ENCODE measurements at places on chromosomes 6 and 20.

- no peak for DNase-seq
Measured at GRCh38 chr6:140768133-140768532, 1364.6 kb upstream of the GJE1 start.

DNA sequence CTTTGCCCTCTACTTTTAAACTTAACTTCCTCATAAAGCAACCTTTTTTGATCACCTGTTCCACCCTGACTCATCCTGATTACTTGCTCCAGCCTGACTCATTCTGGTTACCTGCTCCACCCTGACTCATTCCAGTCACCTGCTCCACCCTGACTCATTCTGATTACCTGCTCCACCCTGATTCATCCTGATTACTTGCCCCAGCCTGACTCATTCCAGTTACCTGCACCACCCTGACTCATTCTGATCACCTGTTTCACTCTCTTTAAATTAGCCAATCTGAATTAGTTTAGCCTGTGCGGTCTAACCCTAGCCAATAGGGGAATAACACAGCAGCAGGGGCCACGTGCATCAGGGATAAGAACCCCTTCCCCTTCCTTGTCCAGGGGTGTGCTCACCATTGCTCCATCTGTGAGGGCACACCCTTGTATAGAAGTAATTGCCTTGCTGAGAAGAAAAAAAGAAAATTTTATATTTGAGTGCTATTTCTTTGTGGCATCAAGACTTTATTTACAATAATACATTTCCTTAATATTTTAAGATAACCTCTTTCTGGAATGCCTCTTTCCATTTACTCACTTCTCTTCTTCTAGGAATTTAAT is 17.9 kb downstream of the HLA-G start:
- peak; percentile 52 for DNase-seq

DNA sequence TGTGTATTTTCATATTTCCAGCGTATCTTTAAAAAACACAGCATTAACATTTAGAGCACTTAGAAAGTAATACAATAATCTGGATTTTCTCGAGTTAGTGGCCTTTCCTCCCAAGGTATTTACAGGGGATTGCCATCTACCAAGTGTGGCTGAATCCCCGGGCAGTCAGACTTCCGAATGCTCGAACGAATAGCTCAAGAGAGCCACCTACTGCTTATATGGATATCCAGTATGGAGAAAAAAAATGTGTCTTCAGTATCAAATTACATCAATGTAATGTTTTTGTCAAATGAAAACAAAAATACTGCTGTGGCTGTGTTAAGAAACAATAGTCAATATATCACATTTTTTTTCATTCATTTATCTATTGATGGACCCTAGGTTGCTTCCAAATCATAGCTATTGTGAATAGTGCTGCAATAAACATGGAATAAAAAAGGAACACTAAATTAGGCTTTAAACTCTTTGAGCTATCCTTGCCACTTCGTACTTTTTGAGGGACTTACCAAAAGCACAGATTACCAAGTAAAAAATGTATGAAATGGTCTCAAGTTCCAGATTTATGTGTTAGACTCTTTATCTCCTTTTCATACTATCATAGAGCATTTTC is 654.5 kb upstream of the PTCHD4 start:
- no peak for DNase-seq

DNA sequence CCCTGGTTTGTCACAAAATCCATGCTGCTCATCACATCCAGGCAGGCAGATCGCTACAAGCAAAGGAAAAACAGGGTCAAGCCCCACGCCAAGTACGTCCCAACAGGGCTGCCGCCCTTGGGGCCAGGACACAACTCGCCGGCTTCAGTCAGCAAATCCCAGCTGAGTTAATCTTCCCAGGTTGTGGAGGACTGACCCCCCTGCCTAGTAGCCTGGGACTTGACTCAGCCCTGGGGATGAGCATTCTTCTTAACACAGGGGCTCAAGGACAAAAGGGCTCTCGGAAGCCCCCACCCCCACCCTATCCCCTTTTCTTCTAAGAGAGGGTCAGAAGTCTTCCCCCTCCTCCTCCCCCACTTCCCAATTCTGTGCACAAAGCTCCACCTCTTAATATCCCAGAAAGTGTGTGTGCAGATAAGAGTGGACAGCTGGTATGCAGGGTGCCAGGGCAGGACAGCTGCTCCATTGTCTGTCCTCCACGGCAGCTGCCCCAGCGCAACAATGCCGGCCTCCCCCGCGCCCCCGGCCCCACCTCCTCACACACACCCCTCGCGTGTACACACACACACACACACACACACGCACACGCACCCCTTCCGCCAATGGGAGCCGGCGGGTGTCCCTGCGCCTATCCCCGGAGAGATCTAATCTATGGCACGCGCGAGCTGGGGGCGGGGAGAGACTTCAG is 4.5 kb downstream of the DLL1 start:
- DNase-seq, result no peak

DNA sequence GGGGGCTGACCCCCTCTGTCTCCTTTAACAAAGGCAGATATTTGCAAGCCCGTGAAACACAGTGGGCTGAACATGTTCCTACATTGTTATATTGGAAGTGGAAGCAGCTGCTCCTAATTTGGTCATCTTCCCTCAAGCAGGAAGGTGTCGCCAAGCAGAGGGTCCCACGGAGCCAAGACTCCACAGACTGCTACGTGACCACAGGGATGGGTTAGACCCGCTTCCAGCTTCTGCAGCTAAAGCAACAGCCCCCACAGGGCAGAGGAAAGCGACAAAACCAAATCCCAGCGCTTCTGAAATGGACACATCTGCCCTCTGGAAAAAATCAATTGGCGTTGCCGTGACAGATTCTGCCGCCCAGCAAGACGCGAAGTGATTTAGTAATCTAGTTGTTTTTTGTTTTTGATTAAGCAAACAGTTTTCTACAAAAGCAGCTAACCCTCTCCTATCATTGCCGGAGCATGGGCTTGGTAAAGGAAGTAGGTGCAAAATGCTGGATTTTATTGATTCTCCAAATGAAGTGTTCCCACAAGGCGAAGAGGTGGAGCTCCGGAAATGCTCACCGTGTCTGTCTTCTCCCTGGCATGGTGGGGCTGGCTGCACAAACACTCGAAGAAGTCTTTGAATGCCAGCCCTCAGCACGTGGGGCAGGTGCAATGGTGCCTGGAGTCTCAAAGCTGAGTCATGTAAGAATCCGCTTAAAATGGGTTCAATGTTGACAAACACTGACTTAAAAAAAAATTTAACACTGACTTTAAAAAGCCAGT is 79.4 kb upstream of the FRMD1 start:
- DNase-seq, result no peak

GRCh38 chr20:37523012-37523391 is 2.0 kb downstream of the NNAT start:
- no peak for DNase-seq

GRCh38 chr20:44936510-44936909 is 23.7 kb downstream of the TOMM34 start:
- no peak for DNase-seq

DNA sequence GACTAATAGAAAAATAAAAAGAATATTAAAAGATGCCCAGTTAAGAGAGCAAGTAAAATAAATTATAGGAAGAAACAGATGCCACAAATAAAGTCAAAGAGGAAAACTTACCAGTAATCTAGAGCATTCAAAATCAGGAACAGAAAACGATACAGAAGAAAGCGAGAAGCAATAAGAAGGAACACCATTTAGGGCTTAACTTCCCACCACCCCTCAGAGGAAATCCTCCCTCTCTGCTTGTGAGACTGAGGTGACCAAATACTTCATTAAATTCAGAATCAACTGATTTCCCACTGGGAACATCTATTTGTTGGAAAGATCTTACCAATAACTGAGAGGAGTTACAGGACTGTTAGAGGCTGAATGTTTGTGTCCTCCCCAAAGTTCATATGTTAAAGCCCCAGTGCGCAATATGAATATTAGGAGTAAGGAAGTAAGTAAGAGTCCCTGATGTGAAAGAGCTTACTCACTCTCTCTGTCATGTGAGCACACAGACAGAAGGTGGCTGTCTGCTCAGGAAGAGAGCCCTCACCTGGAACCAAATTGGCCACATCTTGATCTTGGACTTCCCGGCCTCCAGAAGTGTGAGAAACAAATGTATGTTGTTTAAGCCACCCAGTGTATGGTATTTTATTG is 19.5 kb downstream of the KATNA1 start:
- DNase-seq, result no peak

DNA sequence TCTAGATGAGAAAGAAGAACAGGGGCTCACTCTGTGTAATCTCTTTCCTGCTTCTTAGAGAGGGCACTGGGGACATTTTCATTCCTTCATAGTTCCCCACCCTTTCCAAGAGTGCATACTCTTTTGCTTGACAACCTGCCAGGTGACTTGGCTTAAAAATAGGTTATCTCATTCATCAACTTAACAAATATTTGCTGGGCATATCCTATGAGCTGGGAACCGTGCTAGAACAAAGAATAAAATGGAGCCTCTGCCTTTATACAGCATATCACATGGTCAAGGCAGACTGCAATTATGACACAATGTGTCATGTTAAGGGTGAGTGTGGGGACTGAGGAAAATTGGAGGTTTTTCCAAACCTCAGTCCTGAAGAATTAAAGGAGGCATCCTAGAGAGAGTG is 209.8 kb upstream of the FOXA2 start:
- DNase-seq, result no peak

DNA sequence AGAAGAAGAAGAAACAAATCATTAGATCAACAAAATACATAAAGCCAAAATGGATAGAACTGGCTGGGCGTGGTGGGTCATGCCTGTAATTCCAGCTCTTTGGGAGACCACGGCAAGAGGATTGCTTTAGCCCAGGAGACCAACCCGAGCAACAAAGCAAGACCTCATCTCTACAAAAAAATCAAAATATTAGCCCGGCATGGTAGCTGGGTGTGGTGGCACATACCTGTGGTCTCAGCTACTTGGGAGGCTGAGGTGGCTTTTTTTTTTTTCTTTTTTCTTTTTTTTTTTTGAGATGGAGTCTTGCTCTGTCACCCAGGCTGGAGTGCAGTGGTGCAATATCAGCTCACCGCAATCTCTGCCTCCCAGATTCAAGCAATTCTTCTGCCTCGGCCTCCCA is 21.5 kb downstream of the NINL start:
- DNase-seq, result no peak

DNA sequence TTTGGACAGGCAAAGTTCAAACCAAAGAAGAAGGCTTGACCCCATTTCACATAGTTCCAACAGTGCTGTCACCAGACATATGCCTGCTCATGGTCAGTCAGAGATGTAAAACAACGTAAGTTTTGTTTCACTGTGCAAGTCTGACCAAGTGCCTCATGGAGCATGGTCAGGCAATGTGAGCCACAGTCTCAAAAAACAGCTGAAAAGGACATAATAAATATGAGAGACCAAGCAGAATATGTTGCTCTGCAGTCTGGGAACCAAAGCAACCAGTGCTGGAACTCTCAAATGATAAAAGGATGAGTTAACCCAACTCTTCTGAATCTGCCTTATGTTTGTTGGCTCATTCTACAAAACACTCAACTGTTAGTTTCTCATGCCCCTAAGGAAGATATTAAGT is 39.9 kb upstream of the DST start:
- DNase-seq, result no peak

- no peak for DNase-seq
Measured at GRCh38 chr6:42569102-42570028, 5.5 kb downstream of the UBR2 start.

GRCh38 chr6:153618371-153619322 is 420.4 kb upstream of the OPRM1 start:
- no peak for DNase-seq

- DNase-seq, result peak; percentile 100
Measured at GRCh38 chr20:63641792-63642523, 11.3 kb downstream of the STMN3 start.

GRCh38 chr20:38121741-38122140 is 43.3 kb downstream of the TGM2 start:
- DNase-seq, result no peak

DNA sequence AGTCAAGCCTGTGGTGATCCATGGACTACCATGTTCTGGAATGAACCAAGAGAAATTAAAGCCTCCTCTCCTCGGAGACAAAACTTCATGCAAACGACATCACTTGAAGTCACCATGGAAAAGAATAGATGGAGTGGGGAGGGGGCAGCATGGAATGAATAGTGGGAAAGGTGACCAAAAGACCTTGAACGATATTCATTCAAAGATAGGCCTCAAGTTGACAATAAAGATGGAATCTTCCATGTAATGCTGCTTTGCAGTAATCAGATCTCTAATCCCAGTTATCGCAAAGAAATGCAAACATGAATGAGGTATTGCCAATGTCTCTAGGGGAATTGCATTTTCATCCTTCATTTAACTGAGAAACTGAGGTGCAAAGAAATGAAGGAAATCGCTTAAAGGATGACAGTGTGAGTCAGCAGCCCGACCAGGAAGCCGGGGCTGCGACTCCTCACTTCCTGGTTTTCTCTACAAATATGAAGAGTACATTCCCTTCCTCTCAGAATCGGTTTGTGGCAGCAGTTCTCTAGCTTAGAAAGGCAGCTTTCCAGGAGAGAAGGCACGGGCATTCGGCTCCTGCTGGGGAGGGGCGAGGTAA is 65.6 kb upstream of the RREB1 start:
- peak; percentile 29 for DNase-seq

GRCh38 chr6:41093729-41094128 is 21.0 kb downstream of the NFYA start:
- no peak for DNase-seq

DNA sequence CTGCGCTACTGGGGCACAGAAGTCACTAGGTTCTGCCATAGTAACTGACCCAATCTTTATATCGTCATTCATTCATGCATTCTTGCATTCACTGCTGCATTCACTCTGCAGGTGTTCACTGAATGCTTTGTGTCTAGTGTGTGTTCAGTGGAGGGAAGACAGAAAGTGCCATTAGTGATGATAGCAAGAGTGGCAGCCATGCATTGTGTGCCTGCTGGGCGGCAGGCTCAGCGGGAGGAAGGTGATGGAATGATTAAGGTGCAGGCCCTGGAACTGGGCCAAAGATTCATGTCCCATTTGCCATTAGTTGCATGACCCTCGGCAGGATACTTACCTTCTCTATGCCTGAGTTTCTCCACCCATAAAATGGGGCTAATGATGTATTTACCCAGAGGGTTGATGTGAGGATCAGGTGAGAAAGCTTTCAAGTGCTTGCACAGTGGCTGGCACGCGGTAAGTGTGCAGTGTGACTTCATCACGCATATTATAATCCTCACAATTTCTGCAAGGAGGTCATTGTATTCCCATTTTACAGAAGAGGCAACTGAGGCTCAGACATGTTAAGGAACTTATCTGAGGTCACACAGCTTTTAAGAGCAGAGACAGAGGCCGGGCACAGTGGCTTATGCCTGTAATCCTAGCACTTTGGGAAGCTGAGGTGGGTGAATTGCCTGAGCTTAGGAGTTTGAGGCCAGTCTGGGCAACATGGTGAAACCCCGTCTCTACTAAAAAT is 40.1 kb downstream of the ITPR3 start:
- DNase-seq, result no peak

- no peak for DNase-seq
Measured at GRCh38 chr6:158257781-158258180, 54.5 kb upstream of the TULP4 start.

- DNase-seq, result peak; percentile 83
Measured at GRCh38 chr6:34235307-34236130, 1.2 kb upstream of the HMGA1 start.

- no peak for DNase-seq
Measured at GRCh38 chr6:136752554-136752953, 39.7 kb downstream of the MAP3K5 start.

GRCh38 chr20:14757728-14758127 is 420.3 kb upstream of the FLRT3 start:
- DNase-seq, result no peak

Data from CD4-positive, alpha-beta T cell treated with Interleukin-17A for 4 hours (primary cell).